Neuronal stem cell (in vitro differentiated cells): ENCODE measurements at places on chromosomes 3 and 15.
A peak's percentile ranks its signal among the peaks of the same experiment; 100 is the strongest.

DNA sequence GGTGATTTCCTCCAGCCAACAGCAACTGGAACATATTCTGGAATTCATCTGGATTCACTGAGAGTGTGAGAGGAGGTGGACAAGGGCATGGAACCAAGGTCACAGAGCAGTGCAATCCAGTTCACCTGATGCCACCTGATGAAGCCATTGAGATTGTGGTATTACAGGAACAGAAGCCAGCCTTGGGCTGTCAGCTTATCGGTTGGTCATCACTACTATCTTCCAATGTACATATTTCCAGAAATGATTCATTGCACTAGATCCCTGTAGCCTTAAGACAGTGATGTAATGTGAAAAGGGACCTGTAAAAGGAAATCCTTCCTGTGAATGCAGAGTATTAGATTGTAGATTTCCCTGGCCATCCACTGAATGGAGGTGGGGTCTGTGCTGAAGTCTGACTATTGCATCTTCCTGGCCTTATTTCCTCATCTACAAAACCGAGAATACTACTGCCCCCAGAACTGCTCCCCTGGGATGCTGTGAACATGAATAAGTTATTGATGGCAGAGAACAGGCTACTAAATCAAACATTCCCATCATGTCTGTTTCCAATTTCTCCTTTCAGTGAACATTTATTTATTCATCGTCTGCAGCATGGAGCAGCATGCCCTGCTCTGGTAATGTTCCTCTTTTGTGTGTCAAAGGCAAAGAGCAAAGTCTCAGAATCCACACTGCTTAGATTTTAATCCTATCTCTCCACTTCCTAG lies 47.4 kb upstream of the TPM1 start:
- no peak for DNase-seq

GRCh38 chr15:79988448-79989117 lies 17.6 kb upstream of the BCL2A1 start:
- no peak for DNase-seq

DNA sequence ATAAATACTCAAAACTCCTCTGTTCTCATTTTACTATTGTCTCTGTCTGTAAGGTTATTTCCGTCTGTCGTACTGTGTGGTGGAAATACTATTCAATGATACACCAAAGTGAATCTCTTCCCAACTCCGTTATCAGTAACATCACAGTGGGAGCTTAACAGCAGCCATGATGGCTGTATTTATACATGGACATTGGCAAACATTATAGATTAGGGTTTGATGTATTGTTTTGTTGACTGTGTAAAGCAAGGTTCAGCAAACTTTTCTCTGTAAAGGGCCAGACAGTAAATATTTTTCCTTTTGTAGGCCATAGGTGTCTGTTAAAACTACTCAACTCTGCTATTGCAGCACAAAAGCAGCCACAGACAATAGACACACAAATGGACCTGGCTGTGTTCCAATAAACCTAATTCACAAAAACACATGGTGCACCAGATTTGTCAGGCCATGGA lies 23.2 kb downstream of the LIPC start:
- no peak for DNase-seq

DNA sequence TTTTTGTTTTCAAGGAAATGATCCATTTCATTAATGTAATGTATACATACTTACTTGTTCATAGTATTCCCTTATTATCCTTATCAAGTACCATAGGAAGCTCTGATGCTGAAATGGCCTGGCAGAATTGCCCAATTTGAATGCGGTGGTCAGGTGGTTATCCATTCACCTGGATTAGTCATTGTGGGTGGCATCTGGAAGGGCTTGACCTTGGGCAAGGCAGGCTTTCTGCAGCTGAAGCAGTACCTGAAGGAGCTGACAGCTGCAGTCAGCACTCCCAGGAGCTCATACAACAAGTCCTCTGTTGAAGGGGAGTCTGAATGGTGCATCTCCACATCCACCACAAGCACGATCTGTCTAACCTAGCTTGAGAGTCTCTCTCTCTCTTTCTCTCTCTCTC lies 12.2 kb upstream of the IQCF5 start:
- DNase-seq = no peak

DNA sequence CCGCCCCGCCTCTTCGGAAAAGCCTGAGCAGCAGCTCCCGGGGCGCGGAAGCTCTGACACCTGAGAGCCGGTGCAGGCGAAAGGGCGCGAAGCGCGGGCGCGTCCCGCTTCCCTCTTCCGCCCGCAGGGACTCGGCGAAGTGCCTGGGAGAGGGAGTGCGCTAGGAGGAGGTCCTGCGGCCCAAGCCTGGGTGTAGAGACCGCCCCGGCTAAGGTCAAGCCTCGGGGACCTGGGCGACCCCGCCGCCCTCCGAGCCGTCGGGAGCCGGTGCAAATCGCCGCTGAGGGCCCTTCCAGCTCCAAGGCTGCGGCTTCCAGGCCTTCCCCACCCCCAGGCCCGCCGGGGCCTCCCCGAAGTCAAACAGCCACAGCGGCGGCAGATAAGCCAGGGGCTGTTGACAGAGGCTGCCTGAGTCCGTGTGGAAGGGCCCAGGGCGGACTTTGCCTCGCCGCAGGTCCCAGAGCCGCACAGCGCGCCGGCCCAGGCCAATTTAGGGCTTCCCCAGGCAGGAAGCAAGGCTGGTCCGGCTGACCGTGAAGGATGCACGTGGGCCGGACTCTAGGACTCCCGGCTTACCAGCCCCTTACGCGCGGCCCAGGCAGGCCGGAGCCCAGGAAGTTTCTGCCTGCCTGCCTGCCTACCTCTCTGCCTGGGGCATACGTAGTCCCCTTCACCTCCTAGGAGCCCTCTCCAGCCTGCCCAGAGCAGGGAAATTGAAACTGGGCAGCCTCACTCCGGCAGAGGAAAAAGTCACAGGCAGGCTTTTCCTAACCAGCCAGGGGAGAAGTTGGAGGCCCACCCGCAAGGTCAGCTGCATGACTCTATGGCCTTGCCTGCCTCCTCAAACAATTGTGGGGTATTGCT lies 2.3 kb downstream of the ITPKA start:
- DNase-seq = peak; percentile 36

DNA sequence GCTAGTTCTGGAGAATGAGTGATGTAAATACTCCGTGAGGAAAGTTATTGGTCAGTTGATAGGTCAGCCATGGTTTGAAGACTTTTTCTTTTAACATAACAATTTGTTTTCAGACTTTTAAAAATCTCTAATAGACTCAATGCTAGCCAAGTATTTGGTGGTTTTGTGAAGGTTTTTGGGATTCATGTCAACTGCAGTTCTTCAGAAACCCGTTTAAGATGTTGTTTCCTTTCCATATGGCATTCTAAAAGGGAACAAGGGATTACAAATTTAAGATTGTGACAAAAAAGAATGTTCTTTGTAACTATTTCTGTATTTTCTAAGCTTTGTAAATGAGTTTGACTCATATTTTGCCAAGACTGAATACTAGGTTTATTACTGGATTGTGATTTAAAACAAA lies 281.7 kb upstream of the COL8A1 start:
- no peak for DNase-seq

DNA sequence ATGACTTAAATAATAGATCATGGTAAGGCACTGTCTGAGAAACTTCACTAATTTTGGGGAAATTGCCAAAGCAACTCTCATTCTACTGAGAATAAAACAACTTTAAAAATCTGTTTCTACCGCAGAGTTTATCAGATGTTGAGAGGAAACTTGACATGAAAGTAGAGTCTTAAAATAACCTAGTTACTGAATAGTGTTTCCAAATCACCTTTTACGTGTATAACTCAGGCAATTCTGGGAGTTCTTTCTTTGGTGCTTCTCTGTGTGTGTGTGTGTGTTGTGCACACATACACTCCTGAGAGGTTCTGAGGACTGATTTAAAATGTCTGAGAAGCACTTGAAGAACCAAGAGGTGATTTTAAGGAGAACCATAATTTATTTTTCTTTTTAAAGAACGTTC lies 236.6 kb downstream of the SV2B start:
- no peak for DNase-seq

- no peak for DNase-seq
Measured at GRCh38 chr3:42721690-42722089, 19.1 kb upstream of the HHATL start.

DNA sequence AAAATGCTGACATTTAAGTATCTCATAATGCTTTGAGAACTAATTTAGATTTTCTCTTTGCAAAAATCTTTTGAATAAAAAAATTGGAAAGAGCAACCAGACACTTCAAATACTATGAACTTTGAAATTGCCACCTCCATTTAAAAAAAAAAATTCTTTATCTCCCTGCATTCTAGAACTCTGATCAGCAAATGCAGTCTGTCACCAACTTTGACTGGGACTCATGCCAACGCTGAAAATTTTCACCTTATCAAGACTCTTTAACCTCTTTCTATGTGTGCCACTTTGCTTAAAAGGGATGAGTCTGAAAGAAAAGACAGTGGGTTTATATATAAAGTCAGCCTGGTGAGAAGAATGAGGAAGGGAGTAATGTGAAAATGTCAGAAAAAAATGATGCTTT lies 191.2 kb upstream of the ARPP21 start:
- no peak for DNase-seq
